ENCODE measurements at places on chromosomes 5 and 9.

GRCh38 chr9:34991607-34992375 is 2.2 kb downstream of the DNAJB5 start:
- peak; percentile 22 for DNase-seq

GRCh38 chr5:129125819-129126218 is 31.3 kb downstream of the ISOC1 start:
- DNase-seq: no peak

- DNase-seq: no peak
These were observed 27.3 kb downstream of the CARNMT1 start for GRCh38 chr9:75000835-75001234.

DNA sequence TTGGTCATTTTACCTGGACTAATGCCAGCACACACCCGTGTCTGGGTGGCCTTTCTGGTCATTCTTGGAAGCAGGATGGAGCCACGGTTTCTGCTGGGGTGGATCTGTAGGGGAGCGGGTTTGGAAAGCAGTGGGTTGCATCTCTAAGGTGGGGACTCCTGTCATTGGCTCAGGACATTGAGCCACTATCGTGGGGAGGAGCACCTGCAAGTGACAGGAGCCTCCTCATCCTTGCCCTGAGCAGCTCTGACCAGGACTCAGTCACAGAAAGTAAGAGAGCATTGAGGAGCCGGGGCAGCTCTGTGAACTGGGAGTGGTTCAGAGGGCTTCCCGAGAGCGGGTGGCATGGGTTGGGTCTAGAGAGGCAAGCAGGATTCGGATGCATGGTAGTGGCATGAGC is 3.7 kb downstream of the B4GALT7 start:
- DNase-seq: no peak

DNA sequence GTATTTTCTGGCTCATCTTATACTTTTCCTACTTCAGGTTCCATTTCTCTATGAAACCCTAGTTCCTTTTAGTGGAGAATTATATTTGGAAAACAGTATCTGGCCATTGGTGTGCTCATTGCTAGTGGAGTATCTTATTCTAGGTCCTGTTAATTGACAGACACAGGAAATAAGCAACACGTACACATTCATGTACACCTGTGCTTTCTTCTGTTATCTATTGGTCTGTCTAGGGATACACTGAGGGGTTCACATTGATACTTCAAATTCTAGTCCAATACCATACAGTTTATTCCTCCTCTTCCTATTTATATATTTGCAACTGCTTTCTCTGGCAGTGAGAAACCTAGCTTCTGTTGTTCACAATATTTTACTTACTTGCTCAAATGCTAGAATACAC is 110.2 kb downstream of the FER start:
- DNase-seq: no peak

DNA sequence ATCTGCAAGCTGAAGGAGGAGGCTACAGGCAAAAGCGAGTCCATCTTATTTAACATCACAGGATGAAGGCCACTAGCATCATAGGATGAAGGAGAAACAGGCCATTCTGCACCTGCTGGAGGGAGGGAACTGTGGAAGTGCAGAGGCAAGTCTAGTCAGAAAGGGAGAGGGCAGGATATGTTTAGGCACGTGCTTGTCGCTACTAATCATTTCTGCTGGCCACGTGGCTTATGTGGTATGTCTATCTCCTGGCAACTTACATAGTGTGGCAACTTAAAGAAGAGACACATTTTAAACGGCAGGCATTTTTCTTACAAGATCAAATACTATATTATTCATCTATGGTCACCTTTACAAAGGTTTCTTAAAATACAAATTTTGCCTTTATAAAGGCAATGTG is 74.0 kb downstream of the GNAQ start:
- no peak for DNase-seq

- DNase-seq: no peak
These were observed 288.2 kb downstream of the NFIB start for GRCh38 chr9:14025741-14026140.

GRCh38 chr5:128538250-128539037 is 399 bp upstream of the FBN2 start:
- no peak for DNase-seq

GRCh38 chr5:78273436-78273835 is 21.1 kb downstream of the AP3B1 start:
- DNase-seq: no peak

DNA sequence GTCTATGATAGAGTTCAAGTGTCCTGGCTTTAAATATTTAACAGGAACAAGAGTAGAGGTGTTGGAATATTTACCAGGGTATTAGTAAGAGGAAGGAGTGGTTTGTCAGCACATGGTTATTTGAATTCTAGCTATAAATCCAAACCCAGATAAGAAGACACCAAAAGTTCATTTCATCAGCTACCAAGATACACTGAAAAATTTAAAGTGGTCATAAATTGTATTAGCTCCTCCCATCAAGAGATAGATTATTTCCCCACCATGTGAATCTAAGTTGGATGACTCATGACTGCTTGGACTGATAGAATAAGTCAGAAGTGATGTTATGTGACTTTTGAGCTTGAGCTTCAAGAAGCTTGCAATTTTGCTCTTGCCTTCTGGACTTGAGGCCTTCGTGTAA is 72.1 kb upstream of the GRAMD2B start:
- DNase-seq: no peak

DNA sequence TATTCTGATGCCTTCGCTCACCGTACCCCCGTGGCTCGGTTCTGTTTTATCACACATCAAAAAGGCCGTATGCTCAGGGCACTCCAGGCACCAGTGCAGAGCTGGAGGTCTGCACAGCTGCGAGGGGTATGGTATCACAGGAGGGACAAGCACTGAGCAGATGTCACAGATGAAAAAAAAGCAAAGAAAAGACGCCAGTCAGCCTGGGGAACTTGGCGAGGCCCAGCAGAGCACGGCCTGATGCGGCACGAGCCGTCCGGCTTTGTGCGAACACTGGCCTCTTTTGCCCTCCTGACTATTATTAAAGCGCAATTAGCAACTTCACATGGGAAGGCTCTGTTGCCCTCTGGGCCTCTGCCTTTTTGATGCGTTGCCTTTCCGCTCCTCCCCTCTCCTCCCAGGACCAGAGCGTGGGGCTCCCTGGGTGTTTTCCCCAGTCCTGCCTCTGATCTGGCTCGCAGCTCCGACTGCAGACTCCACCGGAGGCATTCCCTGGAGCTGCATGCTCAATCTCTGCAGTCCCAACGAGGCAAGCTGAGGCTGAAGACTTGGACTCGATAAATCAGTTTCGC is 44.4 kb downstream of the AK8 start:
- DNase-seq: no peak

GRCh38 chr5:160769301-160769700 is 82.7 kb downstream of the ATP10B start:
- no peak for DNase-seq

GRCh38 chr9:103804077-103804735 is 289.9 kb upstream of the SMC2 start:
- no peak for DNase-seq

- DNase-seq: peak; percentile 75
These were observed 70.6 kb downstream of the SMARCA2 start for GRCh38 chr9:2085716-2086115.

DNA sequence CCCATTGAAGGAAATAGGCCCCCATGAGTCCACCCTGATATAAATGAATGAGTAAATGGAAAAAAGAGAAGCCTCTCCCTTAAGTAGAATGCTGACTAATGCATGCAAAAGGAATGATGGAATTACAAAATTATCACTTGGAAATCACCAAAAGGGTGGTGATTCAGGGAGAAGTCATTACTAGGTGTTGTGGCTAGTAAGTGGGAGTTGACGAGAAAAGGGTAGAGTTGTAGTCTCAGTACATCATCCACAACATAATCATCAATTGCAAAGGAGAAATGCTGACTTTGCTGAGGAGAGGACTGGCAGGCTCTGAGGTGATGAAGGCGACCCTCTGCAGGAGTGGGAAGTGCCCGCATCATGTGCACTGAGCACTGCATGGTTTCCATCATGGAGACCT is 201.5 kb upstream of the S1PR3 start:
- DNase-seq: no peak

GRCh38 chr9:4297786-4298254 is 2.0 kb downstream of the GLIS3 start:
- DNase-seq: peak; percentile 60

DNA sequence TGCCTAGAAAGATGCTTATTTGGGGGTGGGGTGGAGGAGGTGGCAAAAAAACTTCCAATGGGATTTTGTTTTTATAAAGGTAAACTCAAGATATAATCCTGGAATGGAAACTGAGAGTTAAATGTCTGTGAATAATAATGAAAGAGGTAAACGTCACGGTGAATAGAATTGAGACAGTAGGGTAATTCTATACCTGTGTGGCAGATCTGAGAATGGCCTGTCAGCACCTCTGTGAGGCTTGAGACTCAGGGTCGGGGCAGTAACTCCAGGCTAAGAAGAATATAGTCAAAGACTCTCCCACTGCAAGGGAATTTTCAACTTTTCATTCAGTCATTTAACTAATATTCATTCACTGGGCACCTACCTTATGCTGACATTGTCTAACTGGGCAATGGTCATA is 581.2 kb upstream of the ZNF608 start:
- no peak for DNase-seq

DNA sequence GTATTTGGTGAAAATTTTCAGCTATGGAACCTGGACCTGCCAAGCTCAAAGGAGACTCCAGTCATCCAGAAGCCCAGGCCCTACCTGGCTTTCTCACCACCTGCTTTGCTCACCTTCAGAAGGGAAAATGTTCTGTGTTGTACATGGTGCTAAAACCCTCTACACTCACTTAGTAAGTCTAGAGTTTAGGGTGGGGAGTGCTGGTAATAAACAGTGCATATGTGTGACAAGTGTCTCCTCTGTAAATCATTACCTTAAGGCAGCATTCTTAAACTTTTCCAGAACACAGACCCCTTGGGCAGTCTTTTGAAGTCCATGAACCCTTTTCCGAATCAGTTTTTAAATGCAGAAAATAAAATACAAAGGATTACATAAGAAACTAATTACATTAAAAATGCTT is 248.8 kb upstream of the PIK3R1 start:
- DNase-seq: no peak

- no peak for DNase-seq
These were observed 114.2 kb downstream of the GAPVD1 start for GRCh38 chr9:125375820-125376219.

GRCh38 chr5:172574871-172575223 is 66.2 kb upstream of the NEURL1B start:
- DNase-seq: no peak

- DNase-seq: no peak
These were observed 62.9 kb downstream of the SHB start for GRCh38 chr9:38006163-38006562.

DNA sequence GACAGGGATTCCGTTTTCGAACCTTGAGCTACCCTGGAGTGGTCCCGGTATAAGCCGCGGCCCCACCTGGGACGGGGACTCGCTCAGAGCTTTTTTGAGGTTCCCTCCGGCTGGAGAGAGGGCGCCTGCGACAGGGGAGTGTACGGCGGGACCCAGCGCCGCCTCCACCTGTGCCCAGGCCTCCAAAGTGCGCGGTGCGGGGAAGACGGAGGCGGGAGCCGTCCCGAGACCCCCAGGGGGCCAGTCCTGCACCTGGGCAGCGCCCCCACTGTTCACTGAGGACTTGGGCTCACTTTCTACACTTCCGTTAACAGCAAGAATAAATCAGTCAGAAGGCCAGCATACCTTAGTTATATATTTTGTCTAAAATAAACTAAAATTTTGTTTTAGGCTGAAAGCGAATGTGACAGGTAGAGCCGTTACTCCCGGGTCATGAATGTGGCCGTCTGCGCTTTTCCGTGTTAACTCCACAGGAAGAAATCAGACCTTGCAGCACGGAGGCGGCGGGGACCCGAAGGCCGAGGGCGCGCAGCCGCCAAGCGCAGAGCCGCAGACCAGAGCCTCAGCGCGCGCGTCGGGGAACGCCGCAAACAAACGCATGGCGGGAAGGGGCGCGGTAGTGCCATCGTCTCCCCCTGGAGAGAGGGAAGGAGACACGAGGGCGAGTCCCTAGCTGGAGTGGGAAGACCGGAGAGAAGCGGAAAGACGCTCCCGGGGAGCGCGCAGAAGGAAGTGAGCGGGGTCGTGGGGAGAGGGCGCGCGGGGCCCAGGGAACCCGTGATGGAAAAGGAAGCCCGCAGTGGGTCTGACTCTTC is 14.1 kb downstream of the TRIM7 start:
- DNase-seq: peak; percentile 73

- no peak for DNase-seq
These were observed 8.4 kb upstream of the KIF12 start for GRCh38 chr9:114107286-114108001.

GRCh38 chr5:142412581-142412980 is 87.8 kb upstream of the SPRY4 start:
- no peak for DNase-seq

- DNase-seq: no peak
These were observed 252.4 kb downstream of the ARRDC3 start for GRCh38 chr5:91130759-91131158.

DNA sequence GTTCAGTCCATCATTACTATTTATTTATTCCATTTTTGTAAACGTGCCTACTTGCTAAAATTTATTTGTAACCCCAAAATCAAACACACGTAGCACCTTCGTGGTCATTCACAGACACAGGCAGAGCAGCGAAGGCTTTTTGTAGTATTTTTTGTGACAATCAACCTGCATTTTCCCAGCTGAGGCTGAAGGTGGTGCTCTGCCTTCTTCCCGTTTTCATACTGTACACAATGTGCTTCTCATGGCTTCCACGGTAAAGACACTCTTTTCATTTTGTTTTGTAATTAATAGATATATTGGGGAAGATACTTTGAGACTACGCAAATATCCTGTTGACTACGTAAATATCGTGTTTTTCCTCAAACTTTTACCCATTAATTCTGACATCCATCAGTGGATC is 19.4 kb downstream of the DAP start:
- no peak for DNase-seq

GRCh38 chr5:145441228-145441627 is 393.9 kb downstream of the PRELID2 start:
- no peak for DNase-seq

DNA sequence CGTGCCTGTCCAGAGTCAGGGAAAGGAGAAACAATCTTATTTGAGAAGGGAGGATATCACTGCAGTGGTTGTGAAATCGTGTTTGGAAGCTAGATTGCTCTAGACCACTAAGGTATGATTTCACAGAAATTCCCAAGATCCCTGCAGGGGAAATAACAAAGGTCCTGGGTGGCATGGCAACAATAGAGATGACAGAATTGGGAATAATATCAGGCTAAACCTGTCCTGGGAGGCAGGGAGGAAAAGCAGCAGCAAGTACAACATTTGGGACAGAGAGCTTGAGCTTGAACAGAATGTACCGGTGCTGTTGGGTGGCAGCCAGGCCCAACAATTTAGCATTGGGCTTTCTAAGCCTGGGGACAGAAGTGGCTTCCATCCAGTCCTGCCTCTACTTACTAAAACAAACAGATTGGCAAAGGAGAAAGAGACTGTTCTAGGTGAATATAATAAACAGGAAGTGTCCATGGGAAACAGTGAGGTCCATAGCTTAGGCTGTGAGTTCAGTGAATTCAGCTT is 17.0 kb upstream of the ARHGAP26 start:
- DNase-seq: peak; percentile 55
